ENCODE measurements at places on chromosomes 7 and 10.

GRCh38 chr10:64594072-64594471, 1072.9 kb downstream of the REEP3 start:
- no peak for DNase-seq

DNA sequence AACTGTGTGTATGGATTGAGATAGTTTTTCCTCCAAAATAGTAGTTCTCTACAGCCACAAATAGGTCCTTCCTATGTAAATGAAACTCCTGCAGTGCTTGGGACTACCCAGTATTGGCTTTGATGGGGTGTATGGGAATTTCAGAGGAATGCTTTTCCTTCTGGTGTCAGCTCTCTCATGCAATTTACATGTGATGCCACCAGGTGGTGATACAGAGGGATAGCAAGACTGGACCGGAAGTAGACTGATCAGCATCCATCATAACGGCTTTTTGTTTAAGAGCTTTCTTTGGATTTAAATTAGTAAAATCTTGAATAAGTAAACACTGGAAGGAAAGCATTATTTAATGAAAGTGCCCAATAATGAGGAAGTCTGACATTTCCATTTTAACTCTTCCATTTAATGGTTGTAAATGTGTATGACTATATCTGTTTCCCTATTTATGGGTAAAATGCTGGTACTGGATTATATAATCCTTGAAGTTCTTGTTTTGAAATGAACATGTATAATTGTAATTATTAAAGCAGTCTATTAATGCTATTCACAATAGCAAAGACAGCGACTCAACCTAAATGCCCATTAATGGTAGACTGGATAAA, 22.7 kb downstream of the DYNC1I1 start:
- no peak for DNase-seq

GRCh38 chr7:86747698-86748097, 104.0 kb downstream of the GRM3 start:
- DNase-seq, result peak; percentile 61

DNA sequence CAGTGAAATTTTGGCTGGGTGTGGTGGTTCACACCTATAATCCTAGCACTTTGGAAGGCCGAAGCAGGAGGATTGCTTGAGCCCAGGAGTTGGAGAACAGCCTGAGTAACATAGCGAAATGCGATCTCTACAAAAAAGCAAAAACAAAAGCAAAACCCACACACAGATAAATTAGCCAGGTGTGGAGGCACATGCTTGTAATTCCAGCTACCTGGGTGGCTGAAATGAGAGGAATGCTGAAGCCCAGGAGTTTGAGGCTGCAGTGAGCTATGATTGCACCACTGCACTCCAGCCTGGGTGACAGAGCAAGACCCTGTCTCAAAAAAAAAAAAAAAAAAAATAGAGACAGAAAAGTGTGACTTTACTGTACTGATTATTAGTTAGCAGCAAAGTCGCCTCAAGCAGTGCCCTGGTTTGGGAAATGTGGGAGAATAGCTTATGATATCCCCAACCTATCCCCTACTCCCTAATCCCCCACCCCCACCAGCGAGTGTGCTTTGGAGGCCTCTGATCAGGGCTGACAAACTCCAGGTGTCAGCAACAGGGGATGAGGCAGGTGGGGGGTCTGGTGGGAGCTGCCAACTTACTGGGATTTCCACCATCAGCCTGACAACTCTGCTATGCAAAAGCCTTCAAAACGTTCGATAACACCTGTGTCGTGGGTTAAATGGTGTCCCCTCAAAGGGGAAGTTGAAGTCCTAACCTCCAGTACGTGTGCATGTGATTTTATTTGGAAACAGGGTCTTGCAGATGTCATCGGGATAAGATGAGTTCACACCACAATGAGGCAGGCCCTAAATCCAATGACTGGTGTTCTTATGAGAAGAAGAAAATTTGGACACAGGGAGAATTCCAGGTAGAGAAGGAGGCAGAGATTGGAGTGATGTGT, 124.7 kb upstream of the SDK1 start:
- no peak for DNase-seq

DNA sequence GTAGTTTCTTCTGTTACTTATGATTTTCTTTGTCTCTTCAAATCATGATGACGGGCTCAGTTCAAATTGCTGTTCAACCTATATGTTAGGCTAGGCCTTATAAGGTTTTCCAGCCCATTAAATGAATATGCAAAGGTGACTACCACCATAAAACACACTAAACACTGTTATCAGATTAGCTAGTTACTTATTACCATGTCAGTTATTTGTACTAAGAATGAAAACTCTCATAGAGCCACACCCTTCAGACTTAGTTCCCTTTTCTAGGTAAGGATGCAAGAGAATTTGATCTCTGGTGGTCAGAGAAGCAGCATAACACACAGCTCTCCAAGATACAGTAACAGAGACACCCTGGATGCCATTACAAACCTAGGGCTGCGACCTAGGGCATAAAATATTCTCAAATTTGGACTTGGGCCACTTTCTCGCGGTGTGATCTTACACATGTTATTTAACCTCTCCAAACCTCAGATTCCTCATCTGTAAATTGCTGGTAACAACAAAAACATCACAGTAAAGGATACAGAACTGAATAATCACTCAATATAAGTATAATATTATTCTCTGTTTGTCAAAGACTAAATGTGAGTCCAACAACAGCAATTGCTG, 35.6 kb downstream of the ANKMY2 start:
- no peak for DNase-seq

DNA sequence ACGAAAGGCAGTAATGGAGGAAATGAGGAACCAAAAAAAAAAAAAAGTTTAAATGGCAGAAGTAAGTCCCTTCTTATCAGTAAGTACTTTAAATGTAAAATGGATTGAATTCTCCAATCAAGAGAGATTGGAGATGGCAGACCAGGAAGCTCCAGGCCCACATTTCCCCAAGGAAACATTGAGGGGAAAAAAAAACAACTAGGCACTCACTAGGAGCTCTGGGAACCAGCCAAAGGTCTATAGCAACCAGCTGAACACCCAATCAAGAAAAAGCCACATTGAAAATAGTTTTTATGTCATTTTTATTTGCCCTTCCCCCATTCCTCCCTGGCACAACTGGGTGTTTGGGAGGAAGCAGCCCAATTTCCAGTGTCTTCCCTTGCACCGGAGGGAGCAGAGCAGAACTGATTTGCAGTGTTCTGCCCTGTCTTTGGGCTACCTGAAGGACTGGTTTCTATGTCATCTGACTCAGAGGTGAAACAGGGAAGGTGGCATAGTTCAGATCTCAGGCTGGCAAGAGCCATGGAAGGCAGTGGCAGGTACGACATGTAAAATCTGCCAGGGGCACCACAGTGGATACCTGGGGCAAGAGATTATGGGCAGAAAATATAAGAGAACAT, 121.9 kb downstream of the SMURF1 start:
- no peak for DNase-seq

GRCh38 chr10:101134299-101135127, 3.4 kb downstream of the TLX1 start:
- no peak for DNase-seq

GRCh38 chr7:107076781-107077698, 32.5 kb downstream of the PRKAR2B start:
- DNase-seq, result no peak

- no peak for DNase-seq
Observed at GRCh38 chr7:33721895-33722294, 183.4 kb upstream of the BMPER start.

- DNase-seq, result no peak
Observed at GRCh38 chr10:91309711-91310110, 89.2 kb downstream of the PCGF5 start.

- no peak for DNase-seq
Observed at GRCh38 chr10:77692782-77693181, 55.2 kb upstream of the KCNMA1 start.

- DNase-seq, result peak; percentile 69
Observed at GRCh38 chr7:23530405-23530804, 1.4 kb downstream of the TRA2A start.

GRCh38 chr10:77377034-77377433, 260.6 kb downstream of the KCNMA1 start:
- DNase-seq, result no peak
